ENCODE measurements at places on chromosomes 5 and 9. TPM values are rescaled to one million over a fixed set of nuclear protein-coding genes. Genes with fewer than 3 reads are reported as not detected.

DNA sequence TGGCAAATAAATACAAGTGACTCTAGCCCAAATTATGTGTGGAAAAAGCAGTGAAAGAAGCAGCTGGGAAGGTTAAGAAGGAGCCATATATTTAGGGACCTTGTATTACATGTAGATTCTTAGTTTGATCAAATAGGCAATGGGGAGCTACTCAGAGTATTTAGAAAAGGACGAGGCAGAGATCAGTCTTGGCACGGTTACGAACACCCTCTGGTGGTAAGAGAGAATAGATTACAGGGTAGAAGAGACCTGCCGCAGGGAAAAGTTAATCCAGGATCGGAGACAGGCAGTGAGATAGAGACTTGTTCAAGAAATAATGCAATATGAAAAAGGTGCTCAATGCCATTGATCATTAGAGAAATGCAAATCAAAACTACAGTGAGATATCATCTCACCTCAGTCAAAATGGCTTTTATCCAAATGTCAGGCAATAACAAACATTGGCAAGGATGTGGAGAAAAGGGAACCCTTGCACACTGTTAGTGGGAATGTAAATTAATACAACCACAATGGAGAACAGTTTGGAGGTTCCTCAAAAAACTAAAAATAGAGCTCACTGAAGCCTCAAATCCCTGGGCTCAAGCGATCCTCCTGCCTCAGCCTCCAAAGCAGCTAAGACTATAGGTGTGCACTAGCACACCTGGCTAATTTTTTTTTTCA lies 12.0 kb downstream of the INIP start:
- no peak for DNase-seq

The PKD2L2 gene
- not detected for total RNA-seq

DNA sequence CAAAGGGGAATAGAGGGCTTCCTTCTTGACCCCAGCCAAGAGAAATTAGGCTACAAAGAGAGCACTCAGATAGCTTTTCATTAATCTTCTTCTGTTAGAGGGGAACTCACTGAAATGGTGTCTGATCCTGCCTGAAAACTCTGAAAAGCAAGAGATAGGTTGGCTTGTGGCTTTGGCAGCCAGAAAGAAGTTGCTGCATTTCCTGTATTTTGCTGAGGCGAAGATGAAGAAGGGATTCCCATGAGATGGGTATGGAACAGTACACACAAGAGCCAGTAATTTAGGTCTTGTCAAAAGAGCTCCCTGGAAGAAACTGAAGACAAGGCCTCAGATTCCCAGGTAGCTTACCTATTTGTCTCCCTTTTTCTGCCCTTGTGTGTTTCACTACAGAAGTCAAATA lies 120.9 kb upstream of the TARS1 start:
- DNase-seq: no peak

The CDH9 gene
- 31.4 TPM for total RNA-seq

DNA sequence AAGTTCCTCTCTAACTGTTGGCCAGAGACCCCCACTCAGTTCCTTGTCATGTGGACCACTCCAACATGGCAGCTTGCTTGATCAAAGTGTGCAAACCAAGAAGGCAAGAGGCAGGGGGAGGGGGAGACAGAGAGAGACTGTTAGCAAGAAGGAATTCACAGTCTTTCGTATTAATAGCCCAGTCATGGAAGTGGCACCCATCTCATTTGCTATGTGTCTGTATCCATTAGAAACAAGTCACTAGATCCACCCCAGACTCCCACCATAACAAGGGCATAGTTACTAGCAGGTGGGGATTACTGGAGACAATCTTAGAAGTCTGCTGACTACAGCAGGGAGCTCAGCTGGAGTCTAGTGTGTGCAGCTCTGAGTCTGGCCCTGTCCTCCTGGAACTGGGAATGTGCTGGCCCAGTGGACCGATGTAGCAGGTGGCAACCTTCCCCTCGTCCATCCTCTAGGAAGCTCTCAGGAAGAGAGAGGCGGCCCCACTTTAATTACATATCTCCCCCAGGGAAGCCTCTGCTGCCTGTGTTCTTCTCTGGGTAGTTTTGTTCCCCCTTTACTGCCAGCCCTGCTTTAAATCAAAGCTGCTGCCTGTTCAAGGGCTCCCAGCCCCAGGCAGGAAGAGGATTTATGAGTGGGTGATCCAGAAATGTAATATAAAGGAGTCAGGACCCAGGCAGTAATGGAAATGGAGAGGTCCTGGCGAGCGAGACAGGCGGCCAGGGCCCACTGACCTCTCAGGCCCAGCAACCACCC lies 47.8 kb upstream of the ALDH1B1 start:
- DNase-seq: no peak

GRCh38 chr5:82374637-82375036 lies 96.5 kb upstream of the RPS23 start:
- no peak for DNase-seq

DNA sequence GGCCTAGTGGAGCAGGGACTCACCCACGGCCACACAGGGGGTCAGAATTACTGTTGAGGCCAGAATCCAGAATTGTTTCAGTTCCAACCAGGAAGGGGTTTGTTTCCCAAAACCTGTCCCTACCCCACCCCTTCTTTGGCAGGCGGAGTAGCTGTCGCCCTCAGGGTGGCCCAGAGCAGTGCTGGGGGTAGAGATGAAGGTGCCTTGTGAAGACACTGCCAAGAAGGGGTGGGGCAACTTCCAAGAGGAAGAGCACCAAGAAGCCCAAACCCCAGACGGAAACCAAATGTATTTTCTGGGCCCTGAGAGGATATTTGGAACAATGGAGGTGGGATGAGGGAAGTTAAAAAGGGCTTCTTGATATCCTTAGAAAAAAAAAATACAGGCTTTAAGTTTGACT lies 11.4 kb upstream of the NDST1 start:
- no peak for DNase-seq

GRCh38 chr5:1050423-1051365 lies 42.1 kb downstream of the NKD2 start:
- DNase-seq: no peak

The BHMT gene
- total RNA-seq: 2.4 TPM

DNA sequence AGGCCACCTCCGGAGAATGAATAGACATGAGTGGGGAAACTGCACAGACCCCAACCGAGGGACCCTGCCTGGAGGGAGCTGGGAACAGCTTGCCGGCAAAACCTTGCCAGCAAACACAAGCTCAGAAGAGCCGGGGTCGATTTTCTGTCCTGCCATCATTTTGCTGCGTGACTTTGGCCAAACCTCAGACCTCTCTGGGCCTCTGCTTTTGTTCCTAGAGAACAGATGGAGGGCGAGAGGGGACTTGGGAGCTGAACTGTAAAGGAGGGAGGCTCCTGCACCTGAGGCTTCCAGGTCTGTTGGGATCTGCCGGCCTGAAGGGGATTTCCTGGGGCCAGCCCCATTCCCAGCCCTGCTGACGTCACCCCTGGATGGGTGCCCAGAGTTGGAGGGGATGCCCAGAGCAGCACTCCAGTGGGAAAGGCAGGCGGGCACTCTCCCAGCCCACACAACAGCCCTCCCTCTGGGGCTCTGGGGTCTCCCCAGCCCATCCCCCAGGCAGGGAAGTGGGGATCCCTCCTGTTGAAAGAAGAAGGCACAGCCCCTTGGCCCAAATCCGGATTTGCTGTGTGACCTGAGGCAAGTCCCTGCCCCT lies 40.4 kb upstream of the SYNPO start:
- peak; percentile 79 for DNase-seq

The CERT1 gene
- 53.8 TPM for total RNA-seq

- no peak for DNase-seq
Measured at GRCh38 chr5:110738503-110738811, 350 bp upstream of the SLC25A46 start.

Data from frontal cortex (tissue), 4 donors.